Central memory CD4-positive, alpha-beta T cell (primary cell): ENCODE measurements at places on chromosomes 3 and 15.

DNA sequence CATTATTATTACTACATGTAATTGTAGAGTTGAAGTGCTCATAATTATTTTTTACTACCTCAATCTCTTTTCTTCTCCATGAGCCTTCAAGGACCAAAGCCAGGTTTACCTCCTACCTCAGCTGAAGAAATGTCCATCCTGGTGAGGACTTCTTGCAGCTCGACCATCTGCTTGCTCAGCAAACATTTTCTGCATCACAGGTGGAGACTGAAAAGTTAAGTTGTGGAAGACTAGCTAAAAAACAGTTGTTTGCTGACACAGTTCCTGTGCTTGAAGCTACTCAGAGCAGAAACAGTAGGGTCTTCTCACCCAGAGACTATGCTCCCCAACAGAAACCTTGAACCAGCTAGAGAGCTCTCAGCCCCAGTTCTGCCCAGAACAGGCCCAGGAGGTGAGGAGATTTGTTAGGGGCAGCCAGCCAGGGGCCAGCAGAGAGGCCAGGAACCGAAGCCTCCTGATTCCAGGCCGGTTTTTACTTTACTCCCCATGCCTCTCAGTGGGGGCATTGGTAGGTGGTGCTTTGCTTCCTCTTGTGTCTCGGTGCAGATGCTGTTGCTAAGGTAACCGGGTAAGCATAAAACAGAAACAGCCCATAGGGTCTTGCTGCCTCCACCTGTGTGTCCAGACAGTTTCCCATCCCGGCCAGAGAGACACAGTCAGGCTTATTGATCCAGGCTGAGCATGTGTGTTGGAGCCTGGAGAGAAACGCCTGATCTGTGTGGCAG is 54.9 kb downstream of the CCNL1 start:
- peak; percentile 36 for DNase-seq

DNA sequence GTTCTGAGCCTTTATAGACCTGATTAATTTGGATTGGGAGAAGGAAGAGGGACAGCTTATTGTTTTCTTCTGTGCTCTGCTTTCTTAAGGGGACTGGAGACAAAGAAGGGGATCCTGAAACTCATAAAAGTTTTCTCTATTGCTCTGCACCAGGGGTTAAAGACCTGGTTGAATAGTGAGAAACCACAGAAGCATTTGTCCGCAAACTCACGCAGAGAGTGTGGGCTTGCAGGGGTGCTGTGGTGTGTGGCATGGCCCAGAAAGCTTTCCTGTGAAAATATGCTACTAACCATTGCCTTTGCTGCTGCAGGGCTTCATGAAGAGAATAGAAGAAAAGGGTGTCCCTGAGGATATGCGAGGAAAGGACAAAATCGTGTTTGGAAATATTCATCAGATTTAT is 73.1 kb upstream of the UMPS start:
- no peak for DNase-seq

- DNase-seq: peak; percentile 63
These were observed 10.3 kb downstream of the TM2D3 start for GRCh38 chr15:101641894-101642293.

DNA sequence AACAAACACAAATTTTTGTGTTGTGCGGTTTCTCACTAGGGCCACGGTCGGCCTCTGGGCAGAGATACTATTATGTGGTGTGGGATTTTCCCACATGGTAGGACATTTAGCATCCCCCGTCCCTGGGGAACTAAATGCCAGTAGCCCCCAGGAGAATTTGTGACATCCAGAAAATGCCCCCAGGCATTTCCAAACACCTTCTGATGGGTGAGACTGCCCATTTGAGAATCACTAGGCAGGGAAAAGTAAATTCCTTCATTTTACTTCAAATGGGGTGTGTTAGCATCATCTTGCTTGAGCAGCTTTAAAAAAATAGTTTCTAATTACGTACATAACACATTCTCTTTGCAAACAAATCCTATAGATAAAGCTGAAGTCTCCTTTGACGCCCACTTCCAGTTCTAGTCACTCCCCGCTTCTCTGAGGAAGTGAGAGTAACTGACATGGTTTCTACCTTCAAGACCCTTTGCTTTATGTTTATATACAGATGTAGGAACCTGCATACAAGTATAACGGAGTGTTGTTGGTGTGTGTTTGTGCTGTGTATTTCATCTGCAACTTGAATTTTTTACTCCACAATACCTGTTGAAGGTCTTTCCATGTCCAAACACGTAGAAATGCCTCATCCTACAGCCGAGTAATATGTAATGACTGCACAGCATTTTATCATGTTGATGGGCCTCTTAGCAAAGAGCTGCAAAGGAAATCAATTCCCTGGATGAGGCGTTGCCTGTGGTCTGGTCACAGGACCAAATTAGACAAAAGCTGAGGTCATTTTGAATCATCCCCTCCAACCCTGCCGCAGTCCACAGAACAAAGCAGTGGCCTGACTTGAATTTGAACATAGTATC is 31.4 kb upstream of the ZBTB38 start:
- no peak for DNase-seq

DNA sequence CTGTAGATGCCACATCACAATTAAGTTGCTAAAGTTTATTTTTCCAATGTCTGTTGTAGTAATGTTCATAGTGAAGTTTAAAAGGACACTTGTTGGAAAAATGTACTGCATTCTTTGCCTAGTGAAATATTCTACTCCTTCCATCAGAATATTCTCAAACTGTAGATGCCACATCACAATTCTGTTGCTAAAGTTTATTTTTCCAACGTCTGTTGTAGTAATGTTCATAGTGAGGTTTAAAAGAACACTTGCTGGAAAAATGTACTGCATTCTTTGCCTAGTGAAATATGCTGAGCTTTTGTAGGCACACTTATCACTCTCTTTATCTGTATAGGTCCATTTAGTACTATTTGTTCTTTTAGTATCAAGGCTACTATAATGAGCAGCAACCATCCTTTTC is 836.1 kb downstream of the NAALADL2 start:
- DNase-seq: no peak

GRCh38 chr15:66515901-66516322 is 10.8 kb downstream of the ZWILCH start:
- no peak for DNase-seq

DNA sequence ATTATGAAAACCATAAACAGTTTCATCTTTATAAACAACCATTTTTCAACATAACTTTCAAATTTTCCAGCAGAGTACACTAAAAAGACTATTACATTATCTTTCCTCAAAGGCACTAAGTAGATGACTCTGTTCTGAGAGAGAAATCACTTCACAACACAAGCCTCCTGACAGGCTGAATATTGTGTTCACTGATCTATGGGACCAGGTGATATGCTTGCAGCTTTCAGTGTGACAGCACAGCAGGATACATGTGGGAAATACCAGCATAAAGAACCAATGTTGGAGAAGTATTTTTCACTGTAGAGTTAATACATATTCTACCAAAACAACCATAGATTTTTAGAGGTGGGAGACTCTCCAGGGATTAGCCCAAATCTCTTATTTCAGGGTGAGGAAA is 350.6 kb downstream of the PLCL2 start:
- no peak for DNase-seq

DNA sequence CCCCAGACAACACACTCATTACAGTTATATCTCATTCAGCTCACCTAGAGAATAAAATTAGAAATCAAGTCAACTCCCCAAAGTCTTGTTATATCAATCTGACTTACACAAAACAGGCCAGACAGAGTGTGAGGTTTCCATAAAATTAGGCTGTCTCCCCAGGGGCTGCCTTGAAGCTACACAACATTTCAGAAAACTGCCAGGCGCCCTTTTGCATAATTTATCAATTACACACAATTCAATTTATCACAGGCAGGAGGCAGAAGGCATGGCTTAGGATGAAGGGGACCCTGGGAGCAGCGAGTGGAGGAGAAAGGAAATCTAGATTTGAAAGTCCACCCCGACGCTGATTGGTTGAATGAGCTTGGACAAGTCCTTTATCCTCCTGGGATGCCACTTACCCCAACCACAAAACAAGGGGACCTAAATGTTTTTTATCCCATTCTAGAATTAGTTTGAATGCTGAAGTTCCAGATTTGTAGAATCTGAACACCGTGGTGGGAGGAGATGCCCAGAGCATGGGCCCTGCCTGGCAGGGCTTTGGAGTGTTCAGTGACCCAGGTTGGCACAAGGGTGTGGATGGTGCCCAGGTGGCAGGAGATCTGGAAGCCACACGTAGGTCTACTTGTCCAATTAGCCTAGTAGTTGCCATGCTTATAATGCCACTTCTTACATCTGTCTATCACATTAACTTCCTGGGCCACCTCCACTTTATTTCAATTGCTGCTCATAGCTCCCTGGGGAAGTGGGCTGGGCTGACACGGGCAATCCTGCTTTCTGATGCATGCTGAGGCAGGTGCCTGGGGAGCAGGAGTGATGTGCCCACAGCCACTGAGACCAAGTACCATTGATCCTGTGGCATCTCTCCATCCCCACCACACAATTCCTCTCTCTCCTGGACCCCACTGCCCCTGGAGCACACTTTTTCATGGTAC is 119.8 kb upstream of the TLE3 start:
- DNase-seq: no peak

GRCh38 chr15:42734076-42734672 is 2.8 kb downstream of the CDAN1 start:
- DNase-seq: no peak

DNA sequence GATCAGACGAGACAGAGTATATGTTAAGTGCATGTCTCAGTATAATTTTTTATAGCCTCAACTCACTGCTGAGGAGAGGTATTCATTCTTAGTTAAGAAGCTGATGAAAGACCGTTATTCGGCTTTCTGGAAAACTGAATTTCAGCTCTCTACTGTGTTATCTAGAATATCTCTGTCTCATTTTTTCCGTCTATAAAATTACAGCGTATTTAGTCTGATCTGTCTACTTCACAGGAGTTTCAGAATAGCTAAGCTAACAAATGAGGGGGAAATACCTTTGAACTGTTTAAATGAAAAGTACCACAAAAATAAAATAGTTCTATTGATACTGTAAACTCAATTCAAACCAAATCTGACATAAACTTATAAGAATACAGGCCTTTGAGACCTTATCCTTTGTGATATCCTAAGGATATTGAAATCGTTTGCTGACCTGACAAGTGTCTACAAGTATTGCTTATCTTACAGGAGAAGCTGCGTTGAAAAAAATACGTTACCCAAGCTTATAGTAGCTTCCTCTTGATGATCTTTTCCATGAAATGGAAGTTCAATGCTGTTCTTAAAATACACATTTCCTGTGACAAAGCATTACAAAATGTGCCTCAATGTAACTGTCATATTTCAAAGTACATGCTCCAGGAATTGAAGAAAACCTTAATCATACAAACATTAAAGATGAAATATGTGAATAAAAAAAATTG is 104.6 kb downstream of the IL1RAP start:
- no peak for DNase-seq

GRCh38 chr3:190217081-190217480 is 96.4 kb upstream of the P3H2 start:
- no peak for DNase-seq

- no peak for DNase-seq
These were observed 13.1 kb downstream of the HDGFL3 start for GRCh38 chr15:83194528-83194927.

- DNase-seq: no peak
These were observed 524.7 kb downstream of the GRM7 start for GRCh38 chr3:7385635-7386034.

GRCh38 chr15:101489599-101490407 is at the start of gene PCSK6:
TSS of gene PCSK6 (minus strand) at chr15:101489707. CDS start at chr15:101489670, 37 bp downstream.
- no peak for DNase-seq

DNA sequence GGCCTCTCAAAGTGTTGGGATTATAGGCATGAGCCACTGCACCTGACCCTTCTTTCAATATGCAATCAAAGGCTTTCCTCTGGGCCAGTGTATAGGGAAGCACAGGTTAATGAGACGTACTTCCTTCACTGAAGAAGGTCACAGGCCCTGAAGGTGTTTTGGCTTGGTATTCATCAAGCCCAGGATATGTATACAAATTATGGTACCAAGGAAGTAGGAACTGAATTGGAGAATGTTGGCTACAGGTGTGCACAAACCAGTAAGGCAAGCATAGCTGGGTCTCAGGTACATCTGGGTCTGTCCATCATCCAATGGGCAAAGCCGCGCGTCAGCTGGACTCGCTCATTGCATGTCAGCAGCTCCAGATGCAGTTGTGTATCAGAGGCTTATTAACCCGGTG is 237.9 kb downstream of the ADAMTS17 start:
- no peak for DNase-seq

DNA sequence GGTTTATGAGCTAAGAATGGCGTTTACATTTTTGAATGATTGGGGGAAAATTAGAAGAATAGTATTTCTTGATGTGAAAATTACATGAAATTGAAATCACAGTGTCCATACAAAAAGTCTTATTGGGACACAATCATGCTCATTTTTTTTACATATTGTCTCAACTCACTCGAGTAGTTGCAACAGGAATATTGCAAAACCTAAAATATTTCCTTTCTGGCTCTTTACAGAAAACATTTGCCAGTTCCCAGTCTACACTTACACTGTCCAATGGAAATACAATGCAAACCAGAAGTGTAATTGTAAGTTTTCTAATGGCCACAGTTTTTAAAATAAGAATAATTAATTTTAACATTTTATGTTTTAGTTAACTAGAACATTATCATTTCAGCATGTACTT is 137.8 kb downstream of the SAMMSON start:
- no peak for DNase-seq

DNA sequence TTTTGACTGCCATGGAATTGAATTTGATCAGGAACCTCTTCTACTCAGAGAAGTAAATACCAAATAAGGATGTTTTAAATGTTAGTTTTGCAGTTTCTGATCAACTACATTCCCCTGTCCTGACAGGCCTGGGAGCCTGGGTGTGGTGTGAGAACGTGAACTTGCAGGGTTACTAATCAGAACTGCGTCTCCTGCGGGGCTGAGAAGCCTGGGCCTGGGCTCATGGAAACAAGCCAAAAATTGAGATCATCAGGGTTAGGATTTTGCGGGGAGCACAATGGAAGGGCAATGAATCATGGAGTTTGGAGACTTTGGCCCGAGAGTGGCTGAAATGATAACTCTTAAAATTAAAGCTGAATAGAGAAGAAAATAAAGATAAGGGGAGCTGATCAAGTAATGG is 47.8 kb upstream of the C3orf70 start:
- no peak for DNase-seq

DNA sequence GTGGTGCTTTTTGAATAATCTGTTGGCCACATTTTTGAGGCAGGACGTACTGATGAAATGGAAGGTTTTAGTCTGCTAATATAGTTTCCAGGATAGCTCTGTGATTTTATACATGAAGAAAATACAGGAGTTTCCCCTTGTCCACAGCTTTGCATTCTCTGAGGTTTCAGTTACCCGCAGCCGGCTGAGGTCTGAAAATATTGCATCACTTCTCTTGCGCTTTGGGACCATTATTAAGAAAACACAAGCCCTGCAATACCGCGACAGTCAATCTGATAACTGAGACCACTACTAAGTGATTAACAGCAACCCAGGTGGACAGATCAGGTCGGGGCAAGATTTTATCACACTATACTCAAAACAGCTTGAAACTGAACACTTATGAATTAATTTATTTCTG is 33.0 kb downstream of the BLM start:
- no peak for DNase-seq

DNA sequence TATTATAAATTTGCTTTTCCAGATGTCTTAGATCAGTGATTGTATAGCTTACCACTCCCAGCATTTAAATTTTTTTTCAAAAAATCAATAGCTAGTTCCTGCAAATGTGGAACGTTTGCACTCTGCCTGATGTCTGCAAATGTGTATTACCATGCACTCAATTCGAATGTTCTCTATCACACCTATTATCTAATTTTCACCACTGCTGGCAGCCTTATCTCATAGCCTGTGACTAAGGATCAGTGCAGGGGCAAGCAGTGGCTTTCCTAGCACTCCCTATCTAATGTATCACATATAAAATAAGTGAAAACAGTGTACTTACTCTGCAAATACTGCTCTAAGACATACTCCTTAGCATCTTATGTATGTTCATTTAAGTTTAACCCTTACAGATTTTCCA is 196.3 kb upstream of the PLSCR5 start:
- no peak for DNase-seq
